ENCODE measurements at places on chromosomes 16 and 17.
A peak's percentile ranks its signal among the peaks of the same experiment; 100 is the strongest.

GRCh38 chr16:67021321-67021720 lies 7.6 kb upstream of the CBFB start:
- no peak for DNase-seq

DNA sequence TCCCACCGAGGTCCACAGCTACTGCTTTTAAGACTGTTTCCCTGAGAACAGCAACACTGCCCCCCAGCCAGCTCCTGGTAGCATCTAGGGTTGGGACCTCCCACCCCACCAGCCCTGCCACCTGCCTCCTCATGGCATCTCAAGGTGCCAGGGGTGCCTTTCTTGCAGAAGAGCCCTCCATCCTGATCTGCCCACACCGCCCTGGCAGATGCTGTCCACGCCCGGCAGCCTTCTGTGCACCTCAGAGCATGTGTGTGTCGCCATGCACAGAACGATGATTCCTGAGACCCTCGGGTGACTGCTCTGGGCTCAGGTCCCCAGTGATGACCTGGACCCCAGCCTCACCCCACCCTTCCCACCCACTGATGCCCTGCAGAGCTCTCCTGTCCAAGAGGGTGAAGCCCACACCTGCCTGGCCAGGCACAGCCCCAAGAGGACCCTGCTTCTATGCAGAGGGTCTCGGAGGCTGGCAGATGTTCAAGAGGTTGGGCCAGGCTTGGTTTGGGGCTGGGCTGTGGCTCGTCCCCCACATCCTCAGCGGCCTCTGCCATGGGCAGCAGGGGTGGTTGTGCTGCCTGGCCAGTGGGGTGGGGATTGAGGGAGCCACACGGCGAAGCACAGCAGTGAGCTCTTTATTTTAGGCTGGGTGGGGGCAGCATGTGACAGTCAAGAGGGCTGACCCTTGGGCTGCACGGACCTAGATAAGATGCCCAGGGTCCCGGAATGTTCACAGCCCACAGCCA lies 5.2 kb upstream of the SPATA2L start:
- DNase-seq: no peak

GRCh38 chr17:81096741-81097133 lies 61.8 kb downstream of the BAIAP2 start:
- DNase-seq: no peak

DNA sequence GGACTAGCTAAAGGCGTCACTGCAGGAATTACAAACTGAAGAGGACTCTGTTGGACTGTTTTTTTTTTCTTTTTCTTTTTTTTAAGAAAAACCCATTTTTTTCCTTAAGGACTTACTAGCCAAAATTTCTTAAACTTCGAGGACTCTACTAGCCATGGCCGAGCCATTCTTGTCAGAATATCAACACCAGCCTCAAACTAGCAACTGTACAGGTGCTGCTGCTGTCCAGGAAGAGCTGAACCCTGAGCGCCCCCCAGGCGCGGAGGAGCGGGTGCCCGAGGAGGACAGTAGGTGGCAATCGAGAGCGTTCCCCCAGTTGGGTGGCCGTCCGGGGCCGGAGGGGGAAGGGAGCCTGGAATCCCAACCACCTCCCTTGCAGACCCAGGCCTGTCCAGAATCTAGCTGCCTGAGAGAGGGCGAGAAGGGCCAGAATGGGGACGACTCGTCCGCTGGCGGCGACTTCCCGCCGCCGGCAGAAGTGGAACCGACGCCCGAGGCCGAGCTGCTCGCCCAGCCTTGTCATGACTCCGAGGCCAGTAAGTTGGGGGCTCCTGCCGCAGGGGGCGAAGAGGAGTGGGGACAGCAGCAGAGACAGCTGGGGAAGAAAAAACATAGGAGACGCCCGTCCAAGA lies 878 bp downstream of the HEXIM1 start:
- DNase-seq: peak; percentile 62

GRCh38 chr16:11333010-11333409 lies 12.2 kb upstream of the RMI2 start:
- DNase-seq: no peak

DNA sequence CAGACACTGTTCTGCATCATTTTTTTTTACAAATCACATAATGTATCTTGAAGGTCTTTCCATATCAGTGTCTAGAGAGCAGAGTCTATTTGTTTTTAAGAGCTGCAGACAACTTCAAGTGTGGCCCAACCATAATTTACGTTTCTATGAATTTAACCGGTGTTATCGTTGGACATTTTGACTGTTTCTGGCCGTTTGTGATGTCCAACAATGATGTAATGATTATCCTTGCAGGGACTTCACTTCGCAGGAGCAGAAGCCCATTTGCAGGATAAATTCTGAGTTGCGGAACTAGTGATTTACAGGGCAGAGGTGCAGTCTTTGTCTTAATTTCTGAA lies 26.9 kb upstream of the HLF start:
- DNase-seq: no peak

DNA sequence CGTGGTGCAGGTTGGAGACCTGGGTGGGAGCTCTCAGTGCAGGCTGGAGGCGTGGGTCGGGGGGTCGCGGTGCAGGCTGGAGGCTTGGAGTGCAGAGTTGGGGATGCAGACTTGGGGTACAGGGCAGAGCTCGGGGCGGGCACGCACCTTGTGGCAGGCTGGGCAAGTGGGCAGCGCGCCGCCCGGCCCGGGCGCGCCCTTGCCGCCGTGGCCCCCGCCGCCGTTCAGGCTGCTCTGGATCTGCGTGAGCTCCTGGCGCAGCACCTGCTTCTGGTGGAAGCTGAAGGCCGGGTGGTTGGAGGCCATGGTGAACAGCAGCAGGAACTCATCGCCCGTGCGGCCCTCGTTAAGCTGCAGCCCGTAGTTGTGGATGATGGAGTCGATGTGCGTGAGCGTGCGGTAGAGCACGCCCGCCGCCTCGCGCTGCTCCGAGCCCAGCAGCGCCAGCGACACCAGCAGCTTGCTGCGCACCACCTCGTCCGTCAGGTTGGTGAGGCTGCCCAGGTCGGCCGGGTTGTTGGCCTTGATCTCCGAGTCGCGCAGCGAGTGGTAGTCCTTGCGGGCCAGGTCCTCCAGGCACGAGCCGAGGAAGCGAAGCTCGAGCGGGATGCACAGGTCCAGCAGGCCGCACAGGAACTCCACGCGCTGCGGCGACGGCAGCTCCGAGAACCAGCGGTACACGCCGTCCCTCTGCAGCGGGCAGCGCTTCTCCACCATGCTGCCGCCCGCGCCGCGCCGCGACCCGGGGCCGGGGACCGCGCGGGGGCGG lies 1.1 kb downstream of the ZCCHC14 start:
- no peak for DNase-seq

DNA sequence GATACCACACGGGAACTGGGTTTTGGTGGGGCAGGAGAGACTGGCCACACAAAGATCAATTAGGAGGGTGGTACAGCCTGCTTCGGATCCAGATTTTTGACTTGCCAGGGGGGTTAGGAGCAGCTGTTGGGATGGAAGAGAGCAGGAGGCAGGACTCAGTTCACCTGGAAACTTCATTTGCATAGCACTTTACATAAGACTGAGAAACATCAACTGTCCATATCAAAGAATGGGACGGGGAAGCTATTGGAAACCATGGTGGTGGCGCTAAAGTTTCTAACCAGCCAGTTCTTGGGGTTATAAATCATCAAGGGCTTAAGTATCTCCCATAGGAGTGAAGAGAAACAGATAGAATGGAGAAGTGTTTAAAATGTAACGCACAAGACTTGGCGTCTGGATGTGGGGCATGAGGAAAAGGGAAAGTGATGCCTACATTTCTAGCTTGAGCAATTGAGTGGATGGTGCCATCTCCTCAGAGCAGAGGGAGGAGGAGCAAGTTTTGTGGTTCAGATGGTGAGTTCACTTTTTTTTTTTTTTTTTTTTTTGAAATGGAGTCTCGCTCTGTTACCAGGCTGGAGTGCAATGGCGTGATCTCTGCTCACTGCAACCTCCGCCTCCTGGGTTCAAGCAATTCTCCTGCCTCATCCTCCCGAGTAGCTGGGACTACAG lies 6.4 kb upstream of the SRCAP start:
- no peak for DNase-seq

DNA sequence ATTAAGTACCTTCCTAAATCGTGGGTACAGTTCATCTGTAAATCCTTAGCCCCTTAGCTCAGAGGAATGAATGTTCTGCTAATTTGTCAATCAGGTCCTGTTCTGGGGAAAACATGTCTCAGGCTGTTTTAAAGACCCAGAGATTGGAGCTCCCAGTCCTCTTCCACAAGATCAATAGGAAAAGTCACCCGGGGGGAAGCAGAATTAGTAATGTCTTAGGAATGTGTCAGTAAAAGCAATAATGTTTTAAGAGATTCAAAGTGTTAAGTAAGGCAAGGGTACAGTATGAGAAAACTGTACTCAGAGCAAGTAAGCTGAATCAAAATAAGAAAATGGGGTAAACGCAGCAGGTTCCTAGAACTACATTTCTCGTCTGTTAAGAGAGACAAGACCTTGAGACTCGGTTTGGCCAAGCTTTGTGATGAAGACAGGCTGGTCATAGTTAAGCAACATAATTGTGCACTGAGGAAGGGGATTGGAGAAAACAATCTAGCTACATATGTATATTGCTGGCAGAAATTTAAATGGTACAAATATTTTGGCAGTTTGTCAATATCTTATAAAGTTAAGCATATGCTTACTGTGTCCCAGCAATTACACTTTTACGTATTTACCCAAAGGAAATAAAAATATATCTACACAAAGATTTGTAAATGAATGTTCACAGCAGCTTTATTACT lies 192.9 kb upstream of the C17orf78 start:
- DNase-seq: no peak

GRCh38 chr16:23401139-23401538 lies 51.9 kb downstream of the COG7 start:
- no peak for DNase-seq

DNA sequence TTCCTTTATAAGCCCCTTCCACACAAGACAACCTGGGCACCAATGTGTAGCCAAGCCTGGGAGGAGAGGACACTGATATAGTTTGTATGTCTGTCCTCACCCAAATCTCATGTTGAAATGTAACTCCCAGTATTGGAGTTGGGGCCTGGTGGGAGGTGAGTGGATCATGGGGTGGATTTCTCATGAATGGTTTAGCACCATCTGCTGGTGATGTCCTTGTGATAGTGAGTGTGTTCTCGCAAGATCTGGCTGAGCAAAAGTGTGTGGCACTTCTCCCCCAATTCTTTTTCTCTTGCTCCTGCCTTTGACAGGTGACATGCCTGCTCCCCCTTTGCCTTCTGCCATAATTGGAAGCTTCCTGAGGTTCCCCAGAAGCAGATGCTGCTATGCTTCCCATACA lies 135.8 kb downstream of the USP31 start:
- no peak for DNase-seq

GRCh38 chr17:73267648-73268537 lies 6.2 kb upstream of the CPSF4L start:
- DNase-seq: no peak

GRCh38 chr16:48629016-48629415 lies 19.0 kb upstream of the N4BP1 start:
- DNase-seq: no peak

- no peak for DNase-seq
Observed at GRCh38 chr16:87791295-87792204, 25.8 kb upstream of the KLHDC4 start.

DNA sequence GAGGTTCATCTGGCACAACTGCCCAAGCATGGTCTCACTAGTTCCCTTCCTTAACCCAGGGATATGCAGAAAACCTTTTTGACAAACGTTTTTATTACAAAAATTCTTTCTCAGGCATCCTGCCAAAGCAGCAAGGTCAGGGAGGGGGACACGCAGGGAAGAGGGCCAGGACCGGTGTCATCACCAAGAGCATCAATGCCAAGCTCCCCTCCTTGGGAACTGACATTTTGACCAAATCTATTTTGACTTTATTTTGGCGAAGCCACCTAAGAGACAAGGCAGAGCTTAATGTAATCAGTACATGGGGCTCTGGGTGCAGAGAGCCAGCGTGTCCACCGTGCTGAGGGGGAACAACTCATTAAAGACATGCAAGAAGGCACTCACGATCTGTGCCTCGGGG lies 265.2 kb downstream of the CBLN1 start:
- no peak for DNase-seq

DNA sequence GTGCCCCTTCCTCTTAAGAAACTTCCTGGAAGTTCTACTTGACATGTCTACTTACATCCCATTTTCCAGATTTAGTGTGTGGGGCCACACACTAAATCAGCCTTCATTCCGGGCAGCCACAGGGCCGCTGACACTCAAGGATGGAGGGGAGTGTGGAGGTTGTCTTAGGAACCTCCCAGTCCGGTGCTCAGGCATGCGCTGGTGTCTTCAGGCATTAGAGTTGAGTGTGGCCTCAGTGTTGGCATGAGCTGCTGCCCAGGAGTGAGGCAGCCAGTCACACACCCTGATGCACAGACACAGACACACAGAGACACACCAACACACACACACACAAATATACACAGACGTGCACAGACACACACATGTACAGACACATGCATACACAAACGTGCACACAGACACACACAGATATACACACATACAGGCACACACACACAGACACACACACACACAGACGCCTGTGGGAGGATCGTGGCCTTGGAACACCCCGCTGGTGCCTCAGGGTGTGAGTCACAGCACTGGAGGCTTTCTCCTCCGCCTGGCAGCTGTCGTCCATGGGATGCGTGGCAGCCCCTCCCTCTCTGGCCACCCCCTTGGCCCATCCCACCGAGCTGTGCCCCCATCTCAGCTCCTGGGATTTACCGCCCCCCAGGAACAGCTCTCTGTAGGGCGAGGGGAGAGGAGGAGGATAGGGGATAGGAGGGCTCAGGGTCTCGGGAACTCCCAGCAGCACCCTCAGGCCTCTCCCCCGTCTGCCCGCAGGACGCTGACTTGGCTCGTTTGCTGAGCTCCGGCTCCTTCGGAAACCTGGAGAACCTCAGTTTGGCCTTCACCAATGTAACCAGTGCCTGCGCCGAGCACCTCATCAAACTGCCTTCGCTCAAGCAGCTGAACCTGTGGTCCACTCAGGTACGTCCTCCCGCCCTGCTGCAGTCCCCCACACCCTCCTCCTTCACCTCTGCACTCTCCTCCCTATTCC lies 75.6 kb upstream of the PLCG2 start:
- no peak for DNase-seq

DNA sequence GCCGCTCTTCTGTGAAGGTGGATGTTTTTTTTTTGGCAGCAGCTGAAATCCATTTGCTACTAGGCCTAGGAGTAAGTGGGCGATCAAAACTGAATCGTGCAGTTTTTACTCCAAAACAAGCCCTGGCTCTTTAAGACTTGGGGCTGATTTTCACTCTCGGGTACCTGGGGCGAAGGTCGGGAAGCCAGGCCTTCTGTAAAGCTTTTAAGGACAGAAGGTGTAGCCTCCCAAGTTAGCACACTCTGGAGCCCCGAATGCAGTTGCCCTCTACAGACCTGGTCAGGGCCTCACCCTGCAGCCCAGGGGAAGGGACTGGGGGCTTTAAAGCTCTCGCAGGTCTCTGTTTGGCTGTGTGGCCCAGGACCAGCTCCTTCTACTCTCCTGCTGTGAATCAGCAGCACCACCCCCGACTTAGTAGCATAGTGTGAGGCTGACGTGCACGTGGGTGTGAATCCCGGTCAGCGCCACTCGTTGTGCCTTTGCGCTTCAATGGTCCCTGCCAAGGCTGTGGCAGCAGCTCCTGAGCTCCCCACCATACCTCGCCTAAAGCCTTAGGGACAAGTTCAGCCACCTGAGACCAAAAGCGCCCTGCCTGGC lies 49.9 kb downstream of the TMEM235 start:
- no peak for DNase-seq

GRCh38 chr17:34366529-34367107 lies 3.6 kb upstream of the CCL1 start:
- no peak for DNase-seq

All from stimulated activated CD4-positive, alpha-beta T cell treated with anti-CD3 and anti-CD28 coated beads, Interleukin-12 subunit alpha, Interleukin-12 subunit beta, amount 100 ng/mL, for 48 hours (primary cell).